ENCODE measurements at places on chromosomes 5 and 9. TPM values are rescaled to one million over a fixed set of nuclear protein-coding genes. Genes with fewer than 3 reads are reported as not detected.

PCDHGC3 gene
- total RNA-seq, result 11.8 TPM

PCDHA1 gene
- total RNA-seq, result 0.35 TPM

ADAMTSL1 gene
- total RNA-seq, result 1.5 TPM

SHB gene
- total RNA-seq, result 37.3 TPM

DAP gene
- 42.0 TPM for total RNA-seq

B4GALT7 gene
- 36.2 TPM for total RNA-seq

C9orf153 gene
- not detected for total RNA-seq

- DNase-seq, result no peak
Observed at GRCh38 chr9:72444435-72444834, 77.0 kb upstream of the TMC1 start.

DNA sequence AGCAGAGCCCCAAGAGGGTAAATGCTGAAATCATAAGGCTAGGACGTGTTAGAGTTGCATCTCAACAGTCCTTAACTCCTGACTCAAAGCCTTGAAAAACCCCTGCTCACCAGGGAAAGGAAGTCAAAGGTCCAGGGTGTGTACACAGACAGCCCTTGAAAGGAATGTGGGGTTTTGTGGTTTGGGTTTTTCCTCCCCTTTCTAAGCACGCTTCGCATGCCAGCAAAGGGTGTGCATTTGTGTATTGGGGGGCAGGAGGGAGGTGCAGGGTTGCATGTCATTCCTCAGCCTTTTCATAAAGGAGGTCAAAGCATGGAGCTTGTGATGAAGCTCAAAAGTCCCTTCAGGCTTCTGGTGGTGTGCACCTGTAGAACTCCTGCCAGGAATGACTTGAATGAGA is 17.3 kb upstream of the XPA start:
- peak; percentile 94 for DNase-seq

DNA sequence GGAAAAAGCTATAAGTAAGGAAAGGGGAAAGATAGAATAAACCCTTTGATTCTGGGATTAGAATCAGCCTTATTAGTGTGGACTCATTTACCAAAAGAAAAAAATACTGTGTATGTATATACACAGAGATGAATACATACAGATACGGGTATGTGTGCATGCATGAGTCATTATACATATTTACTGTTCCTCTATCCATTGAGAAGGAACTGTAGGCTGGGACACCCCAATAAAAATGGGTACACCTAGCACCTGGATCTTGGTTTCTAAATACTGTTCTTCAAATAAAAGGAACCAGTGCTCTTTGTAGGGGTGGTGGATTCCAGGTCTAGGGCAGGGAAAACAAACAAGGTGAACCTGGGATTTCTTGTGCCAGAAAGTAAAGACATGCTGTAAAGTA is 48.3 kb downstream of the WHRN start:
- no peak for DNase-seq

GRCh38 chr9:114155263-114155994 is at the start of gene COL27A1:
Gene COL27A1, plus strand, starts transcription at chr9:114155537. Its CDS starts 414 bp downstream, at chr9:114155951.
- DNase-seq, result no peak

DNA sequence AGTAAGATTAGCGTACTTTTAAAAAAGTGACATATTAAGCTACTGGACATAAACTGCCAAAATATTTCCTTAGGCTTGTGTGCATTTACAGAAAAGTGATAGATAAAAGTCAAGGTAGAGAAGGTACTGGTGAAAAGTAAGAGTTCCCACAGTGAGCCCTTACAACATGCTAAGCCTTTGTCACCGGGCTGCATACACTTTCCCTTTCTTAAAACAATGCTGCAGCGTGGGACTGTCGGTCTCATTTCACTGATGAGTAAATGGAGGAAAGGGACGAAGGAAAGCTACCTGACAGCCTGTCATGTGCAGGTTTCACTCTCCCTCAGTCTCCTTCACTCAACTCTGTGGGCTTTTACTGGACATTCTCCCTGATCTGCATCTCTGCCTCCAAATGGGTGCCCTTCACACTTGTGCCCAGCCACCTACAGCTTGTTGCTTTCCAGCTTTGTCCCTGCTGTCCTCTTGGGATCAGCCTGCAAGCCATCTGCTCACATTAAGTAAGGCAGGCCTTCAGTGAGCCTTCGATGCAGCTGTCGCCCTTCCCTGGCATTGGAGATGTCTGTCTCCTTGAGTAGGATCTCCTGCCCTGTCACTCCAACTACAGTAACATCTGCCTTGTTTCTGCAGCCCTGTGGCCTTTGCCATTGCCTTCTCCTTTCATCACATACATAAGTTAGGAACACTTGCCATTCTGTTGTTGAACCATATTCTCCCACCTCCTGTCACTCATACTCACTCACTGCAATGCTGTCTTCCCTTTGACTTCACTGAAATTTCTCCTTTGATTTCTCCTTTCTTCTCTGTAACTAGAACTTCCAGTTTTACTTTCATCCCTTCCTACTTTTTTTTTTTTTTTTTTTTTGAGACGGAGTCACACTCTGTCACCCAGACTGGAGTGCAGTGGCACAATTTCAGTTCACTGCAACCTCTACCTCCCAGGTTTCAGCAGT is 9.3 kb upstream of the ROPN1L start:
- no peak for DNase-seq

DNA sequence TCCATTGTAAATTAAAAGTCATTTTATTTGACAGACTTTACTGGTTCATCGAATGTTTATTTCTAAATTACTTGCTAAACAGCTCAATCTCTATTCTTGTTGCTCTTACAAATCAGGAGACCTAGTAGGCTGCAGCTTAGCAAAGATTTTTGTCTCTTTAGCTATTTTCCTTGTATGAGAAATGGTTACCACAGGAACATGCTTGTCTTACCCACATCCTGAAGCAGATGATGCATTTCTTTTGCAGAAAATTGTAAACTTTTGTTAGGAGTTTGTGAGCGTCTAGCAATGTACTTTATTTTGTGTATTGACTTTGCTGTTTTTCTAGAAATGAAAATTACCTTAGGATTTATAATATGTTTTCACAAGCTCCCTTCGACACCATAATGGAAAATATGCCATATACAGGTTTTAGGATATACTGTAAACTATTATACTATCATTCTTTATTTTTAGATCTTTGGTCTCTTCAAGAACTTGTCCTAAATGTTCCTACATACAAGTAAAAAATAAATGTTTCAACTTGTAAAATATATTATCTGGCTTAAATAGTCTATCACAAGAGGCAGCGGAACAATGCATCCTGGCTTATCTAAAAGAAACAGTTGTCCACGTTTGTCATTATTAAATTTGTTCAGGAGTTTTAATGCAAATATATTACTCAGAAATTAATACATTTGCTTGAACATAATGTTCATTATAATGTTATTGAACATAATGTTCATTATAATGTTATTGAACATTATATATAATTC is 54.1 kb downstream of the SPEF2 start:
- DNase-seq, result no peak

DNA sequence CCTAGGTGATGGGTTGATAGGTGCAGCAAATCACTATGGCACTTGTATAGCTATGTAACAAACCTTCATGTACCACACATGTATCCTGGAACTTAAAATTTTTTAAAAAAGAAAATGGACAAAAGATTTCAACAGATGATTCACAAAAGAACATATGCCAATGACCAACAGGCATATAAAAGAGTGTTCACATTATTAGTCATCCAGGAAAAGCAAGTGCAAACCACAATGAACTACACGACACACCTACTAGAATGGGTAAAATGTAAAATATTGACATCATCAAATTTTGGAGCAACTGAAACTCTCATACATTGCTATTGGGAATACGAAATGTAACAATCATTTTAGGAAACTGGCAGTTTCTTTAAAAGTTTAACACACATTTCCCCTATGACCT is 109.9 kb downstream of the YIPF5 start:
- peak; percentile 15 for DNase-seq

DNA sequence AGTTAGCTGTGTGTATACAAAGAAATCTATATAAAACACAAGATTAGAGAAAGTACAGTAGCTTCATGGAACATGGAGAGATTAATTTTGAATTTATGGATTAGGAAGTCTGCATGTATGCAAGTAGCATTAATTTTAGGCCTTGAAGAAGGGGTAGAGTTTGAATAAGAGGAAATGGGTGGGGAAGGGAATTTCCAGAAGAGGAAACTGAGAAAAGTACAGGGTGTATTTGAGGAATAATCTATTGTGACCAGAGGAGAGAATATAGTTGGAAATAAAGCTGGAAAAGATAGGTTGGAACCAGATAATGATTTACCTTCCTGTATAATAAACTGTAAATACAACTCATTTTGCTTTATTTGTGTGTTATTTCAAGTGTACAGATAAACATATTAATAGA is 53.6 kb downstream of the CWC27 start:
- no peak for DNase-seq

GRCh38 chr5:6748142-6748541 is 34.9 kb downstream of the TENT4A start:
- DNase-seq, result no peak

DNA sequence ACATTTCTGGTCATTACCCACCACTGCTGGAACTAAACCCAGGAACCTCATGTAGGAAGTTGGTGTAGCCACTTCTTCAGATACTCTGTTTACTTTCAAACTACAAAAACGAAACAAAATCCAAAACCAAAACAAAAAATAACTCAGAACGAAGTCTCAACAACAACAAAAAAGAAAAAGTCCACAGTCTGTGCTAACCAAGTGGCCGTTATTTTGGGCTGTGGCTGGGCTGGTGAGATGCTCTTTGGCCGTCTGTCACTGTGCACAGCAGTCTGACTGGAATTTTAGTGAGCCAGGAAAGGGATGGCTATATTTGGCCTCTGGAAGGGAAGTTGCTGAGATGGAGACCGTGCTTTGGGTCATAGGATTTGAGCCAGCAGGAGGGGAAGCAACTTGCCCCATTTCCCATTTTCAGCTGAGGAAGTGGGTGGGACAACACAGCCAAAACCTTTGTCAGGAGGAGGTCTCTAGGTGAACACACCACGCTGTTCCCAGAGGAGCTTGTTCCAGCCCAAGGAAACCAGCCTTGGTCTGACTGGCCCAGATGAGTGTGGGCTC is 334.1 kb downstream of the ZSWIM6 start:
- no peak for DNase-seq

DNA sequence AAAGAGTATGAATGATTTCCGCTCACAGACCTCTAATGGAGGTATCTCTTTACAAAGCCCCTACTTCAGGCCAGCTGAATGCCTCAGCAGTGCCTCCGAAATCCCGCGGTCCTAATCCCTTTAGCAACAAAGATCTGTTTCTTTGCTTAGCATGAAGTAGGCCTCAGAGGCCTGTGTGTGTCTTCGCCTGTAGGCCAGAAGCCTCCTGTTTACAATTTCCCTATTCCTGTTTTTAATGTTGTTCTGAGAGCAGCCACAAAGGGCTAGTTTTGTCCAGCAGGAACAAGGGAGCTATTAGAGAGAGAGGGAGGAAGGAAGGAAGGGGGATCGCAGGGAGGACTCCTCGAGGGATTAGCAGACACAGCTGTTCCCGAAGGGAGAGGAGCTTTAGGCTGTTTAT is 166.4 kb upstream of the SPRY4 start:
- no peak for DNase-seq

GRCh38 chr5:74042959-74043358 is 417.0 kb downstream of the ARHGEF28 start:
- peak; percentile 52 for DNase-seq

GRCh38 chr5:6601816-6602215 is 31.0 kb downstream of the NSUN2 start:
- no peak for DNase-seq

DNA sequence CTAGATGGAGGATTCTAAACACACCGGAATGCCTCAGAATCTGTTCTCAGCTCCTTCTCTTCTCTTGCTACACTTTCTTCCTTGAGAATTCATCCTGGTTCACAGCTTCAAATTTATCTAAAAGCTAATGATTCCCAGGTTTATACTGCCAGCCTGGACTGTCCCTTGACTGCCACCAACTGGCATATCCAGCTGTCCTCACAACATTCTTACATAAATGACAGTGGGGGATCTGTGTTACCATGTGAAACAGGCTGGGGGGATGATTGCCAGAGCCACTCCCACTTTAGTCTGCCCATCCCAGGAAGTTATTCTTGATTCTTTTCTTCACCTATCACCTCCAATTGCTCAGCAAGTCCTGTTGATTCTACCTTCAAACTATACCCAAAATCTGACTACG is 27.2 kb upstream of the ZFR start:
- DNase-seq, result no peak

GRCh38 chr9:15377625-15378540 is 44.8 kb upstream of the SNAPC3 start:
- DNase-seq, result no peak
